Stimulated activated CD8-positive, alpha-beta memory T cell treated with anti-CD3 and anti-CD28 coated beads, Interleukin-4, amount 100 ng/mL, for 1 hour (primary cell): ENCODE measurements at places on chromosomes 16 and 17.

DNA sequence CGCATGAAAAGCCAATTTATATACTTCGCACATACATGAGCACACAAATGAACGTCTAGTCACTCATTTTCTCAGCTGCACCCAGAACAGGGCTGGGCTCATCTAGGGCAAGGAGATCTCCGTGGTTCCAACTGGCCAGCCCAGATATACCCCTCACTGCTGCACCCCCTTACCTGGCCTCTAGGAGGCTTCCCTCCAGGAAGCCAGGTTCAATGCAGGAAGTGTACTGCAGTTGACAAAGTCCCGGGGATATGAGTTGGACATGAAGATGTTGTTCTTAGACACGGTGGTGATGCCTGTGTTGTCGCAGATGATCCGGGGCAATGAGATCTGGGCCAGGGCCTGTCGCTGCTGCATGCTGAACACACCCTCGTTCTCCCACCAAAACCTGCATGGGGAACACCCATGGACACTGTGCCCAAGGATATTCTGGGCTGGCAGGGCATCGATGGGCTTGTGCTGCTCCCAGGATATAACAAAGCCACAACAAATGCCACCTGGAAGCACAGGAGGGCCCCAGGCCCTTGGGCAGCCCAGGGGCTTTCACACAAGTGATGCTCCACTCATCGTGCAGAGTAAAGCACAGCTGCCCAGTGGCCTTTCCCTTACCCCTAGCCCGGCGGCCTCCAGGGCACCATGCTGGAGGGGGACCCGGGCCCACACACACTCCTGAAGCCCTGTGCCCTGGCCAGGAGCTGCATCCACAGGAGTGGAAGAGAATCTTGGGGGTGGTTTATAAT is 10.1 kb downstream of the MPO start:
- no peak for DNase-seq

GRCh38 chr17:42704837-42705494 is 22.6 kb downstream of the CNTNAP1 start:
- no peak for DNase-seq

DNA sequence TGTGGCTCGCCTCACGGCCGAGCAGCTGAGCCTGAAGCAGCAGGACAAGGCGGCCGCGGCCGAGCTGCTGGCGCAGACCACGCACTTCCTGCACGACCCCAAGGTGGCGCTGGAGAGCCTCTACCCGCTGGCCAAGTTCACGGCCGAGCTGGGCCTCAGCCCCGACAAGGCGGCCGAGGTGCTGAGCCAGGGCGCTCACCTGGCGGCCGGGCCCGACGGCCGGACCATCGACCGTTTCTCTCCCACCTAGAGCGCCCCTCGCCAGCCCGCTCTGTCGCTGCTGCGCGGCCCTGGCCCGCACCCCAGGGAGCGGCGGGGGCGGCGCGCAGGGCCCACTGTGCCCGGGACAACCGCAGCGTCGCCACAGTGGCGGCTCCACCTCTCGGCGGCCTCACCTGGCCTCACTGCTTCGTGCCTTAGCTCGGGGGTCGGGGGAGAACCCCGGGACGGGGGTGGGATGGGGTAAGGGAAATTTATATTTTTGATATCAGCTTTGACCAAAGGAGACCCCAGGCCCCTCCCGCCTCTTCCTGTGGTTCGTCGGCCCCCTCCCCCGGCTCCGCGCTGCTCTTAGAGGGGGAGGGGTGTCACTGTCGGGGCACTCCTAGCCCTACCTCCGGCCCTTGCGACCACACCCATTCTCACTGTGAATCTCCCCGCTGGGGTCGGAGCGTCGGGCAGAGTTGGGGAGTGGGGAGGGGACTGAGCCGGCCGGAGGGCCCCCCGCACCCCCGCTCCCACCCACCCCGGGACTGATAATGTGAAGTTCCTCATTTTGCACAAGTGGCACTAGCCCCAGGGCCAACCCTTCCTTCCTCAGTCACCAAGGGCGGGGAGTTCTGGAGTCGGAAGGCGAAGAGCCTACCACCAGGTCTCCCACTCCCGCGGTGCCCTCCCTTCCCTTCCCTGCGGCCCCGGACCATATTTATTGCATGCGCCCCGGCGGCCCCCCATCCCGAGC is 4.0 kb downstream of the HIC1 start:
- peak; percentile 17 for DNase-seq

DNA sequence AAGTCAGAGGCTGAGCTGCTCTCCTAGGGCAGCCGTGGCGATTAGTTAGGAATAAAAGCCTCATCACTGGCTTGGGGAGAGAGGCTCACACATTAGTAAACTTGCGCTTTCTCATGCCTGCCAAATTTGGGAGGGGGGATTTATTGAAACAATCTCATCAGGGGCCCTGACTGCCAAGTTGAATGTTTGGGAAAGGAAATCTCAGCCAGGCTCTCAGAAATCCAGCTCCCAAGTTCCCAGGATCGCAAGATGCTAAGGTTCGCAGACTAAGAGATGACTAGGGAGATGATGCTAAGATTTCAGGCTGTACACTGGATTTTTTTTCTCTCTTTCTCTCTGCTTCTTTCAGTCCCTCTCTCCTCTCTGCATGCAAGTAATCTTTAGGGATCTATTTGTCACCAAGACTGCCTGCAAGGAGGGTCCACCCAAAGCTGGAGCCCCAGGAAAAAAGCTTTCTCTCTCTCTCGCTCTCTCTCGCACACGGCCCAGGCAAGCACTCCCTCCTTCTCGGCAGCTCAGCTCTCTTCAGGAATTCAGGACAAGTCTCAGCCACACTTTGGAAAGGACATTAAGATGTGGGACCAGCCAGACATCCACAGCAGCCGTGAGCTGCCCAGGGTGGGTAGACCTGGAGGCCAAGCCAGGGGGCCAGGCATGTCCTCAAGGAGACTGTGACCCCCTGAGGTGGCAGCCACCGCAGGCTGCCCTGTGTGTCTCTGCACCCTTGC is 1.4 kb downstream of the GPR139 start:
- no peak for DNase-seq

DNA sequence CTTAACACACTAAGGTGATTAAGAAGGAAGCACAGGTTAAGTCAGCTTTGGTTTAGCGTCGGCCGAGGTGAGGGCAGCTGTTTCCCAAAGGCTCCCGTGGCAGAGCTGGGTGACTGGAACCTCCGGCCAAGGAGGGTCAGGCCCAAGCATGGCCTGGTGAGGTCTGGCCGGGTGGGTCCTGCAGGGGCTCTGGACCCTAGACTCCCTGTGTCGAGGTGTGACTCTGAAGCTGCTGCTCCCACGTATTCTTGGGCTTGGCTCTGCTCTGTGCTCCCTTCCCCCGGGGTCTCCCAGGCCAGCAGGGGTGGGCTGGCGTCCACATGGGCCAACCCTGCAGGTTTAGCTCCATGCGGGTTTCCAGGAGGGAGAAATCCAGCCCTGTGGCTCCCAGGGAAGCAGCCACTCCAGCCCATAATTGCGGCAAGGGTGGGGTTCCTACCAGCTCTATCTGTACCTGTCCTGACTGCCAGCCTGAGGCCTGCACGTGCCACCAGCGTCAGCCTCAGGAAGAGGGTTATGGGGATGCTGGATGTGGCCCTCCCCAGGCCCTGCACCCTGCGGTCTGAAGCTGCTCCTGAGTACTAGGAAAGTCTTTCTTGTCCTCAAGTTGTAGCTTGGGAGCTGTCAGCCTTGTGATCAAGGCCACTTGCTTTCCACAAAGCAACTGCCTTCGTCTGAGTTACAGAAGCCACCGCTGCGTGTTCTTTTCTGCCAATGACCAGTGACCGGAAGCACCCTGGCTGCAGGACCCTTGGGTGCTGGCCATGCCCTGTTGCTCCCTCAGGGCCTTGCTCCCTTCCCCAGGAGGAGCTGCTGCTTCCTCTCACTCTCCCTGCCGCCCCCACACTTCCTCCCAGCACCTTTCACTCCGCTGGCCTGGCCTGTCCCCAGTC is 4.8 kb downstream of the CDK5R1 start:
- no peak for DNase-seq

- DNase-seq: no peak
Observed at GRCh38 chr17:901191-901950, 78.2 kb downstream of the NXN start.

DNA sequence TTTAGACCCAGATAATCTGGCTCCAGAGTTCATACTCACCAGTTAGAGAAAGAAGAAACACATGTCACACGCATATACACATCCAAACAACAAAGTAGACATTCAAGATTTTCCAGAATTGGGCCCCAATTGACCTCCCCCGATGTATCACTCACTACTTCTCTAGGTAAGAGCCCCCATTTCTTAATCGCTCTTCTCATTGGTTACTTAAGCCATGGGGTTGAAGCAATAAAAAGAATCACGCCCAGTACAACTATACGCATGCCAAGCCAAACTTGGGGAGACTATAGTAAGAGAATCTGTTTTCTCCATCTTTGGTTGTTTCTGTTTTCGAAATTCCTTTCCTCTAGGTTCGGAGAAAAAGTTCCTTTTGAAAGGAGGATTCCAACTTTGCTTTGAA is 565 bp downstream of the DDX52 start:
- DNase-seq: no peak

DNA sequence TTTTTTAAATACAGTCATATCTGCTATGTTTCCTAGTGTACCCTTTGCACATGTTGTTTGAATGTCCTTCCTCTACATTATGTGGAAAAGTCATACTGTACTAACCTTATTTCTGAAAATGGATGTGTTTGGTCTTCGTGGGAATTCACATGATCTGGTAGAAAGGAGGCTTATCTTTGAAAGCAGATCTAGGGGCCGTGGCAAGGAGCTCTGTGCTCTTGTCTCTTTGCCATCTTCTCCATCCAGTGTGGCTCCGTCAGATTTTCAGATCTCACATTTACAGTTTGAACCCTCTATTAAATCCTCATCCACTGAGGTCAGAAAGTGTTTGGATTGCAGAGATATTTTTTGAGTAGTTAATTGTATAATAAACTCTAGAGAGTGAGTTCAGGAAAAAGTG is 32.9 kb downstream of the MAP2K4 start:
- DNase-seq: no peak

DNA sequence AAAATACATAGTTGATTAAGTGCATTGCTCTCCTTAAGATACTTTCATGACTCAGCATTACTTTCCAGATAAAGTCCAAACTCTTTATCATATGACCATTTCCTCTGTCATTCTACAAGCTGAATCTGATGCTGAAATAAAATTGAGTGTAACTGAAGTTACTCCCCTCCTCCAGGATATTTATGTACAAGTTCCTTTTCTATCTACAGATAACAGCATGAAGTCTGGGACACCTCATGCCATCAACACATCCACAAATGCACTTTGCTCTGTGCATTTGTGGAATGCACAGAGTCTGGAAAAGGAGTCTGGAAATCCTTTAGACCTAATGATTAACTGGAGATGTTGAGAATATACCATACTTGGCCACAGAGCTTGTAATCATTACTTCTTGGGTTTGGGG is 60.5 kb downstream of the ACSM2B start:
- no peak for DNase-seq

GRCh38 chr17:527247-527646 is 174.6 kb upstream of the RPH3AL start:
- no peak for DNase-seq

- no peak for DNase-seq
Observed at GRCh38 chr17:15350777-15351477, 9.5 kb upstream of the TEKT3 start.

GRCh38 chr16:88560714-88561484 is 9.3 kb upstream of the ZC3H18 start:
- no peak for DNase-seq

GRCh38 chr16:81549547-81550431 is 105.2 kb downstream of the CMIP start:
- DNase-seq: no peak
